Bronchus fibroblast of lung (primary cell): ENCODE measurements at places on chromosomes 13 and 19. TPM values are rescaled to one million over a fixed set of nuclear protein-coding genes. Genes with fewer than 3 reads are reported as not detected.

The ZNF491 gene
- 0.74 and 1.0 TPM in 2 replicates for total RNA-seq

The ANKRD24 gene
- 0.15 and 2.0 TPM in 2 replicates for total RNA-seq

The CALR3 gene
- total RNA-seq, result not detected in 2 replicates

The KLK11 gene
- not detected in 2 replicates for total RNA-seq

The KLK8 gene
- total RNA-seq, result not detected in 2 replicates

The CD70 gene
- not detected in 2 replicates for total RNA-seq

The LILRA1 gene
- not detected in 2 replicates for total RNA-seq

The RFPL4AL1 gene
- total RNA-seq, result not detected in 2 replicates

The ZNF442 gene
- 1.0 and 1.8 TPM in 2 replicates for total RNA-seq

The ZNF497 gene
- total RNA-seq, result under 0.01 and 0.74 TPM in 2 replicates

The ZNF135 gene
- 2.0 and 2.8 TPM in 2 replicates for total RNA-seq

The TEX26 gene
- 0.17 and 0.30 TPM in 2 replicates for total RNA-seq

The ATXN8OS gene
- total RNA-seq, result not detected in 2 replicates

The KL gene
- not detected in 2 replicates for total RNA-seq

The C19orf33 gene
- 8.7 and 21.1 TPM in 2 replicates for total RNA-seq

The GRIN2D gene
- 0.15 and 0.34 TPM in 2 replicates for total RNA-seq

The ONECUT3 gene
- not detected in 2 replicates for total RNA-seq

The CYP4F22 gene
- not detected in 2 replicates for total RNA-seq

The FREM2 gene
- total RNA-seq, result under 0.01 TPM in 2 replicates

The LYL1 gene
- total RNA-seq, result 3.2 and 3.3 TPM in 2 replicates

The CYP2F1 gene
- total RNA-seq, result not detected in 2 replicates

The SIGLEC12 gene
- total RNA-seq, result not detected in 2 replicates

The FGF21 gene
- total RNA-seq, result not detected in 2 replicates

The GPR183 gene
- not detected in 2 replicates for total RNA-seq
